NCI-H1436 treated with DMSO at 0.1 percent for 48 hours (cell line): ENCODE measurements at places on chromosomes 12 and 14.
A peak's percentile ranks its signal among the peaks of the same experiment; 100 is the strongest.

DNA sequence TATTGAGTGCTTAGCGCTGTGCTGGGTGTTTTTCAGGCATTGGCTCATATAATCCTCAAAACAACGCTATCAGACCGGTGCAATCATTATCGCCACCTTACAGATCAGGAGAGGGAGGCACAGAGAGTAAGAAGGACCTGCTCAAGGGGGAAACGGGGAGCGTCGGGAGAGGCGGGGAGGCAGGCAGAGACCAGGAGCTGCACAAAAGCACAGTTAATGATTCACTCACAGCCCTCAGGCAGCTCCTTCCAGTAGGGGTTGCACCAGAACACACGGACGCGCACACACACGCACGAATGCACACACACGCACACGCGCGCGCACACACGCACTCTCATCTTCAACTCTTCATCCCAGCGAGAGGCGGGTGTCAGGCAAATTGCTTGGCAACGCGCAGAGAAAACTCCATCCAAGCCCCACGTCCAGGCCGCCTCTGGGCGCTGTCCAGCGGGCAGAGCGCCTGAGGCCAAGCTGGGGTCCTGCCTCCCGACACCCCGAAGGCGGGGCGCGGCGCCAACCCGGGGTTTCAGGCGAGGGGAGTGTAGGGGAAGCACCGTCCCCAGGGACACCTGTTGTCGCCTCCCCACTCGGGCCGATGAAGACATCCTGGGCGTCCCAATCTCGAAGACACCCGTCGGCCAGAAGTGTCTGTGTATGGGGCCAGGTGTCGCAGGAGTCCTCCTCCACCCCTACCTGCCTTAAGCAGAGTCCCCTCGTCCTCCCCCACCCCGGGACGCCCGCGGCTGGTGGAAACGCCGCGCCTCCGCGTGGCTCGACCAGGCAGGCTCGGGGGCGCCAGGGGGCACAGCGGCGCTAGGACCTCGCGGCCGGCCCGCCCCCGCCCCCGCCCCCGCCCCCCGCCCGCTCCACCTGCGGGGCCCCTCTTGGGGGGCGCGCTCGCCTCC, 35.5 kb upstream of the STON2 start:
- no peak for DNase-seq

DNA sequence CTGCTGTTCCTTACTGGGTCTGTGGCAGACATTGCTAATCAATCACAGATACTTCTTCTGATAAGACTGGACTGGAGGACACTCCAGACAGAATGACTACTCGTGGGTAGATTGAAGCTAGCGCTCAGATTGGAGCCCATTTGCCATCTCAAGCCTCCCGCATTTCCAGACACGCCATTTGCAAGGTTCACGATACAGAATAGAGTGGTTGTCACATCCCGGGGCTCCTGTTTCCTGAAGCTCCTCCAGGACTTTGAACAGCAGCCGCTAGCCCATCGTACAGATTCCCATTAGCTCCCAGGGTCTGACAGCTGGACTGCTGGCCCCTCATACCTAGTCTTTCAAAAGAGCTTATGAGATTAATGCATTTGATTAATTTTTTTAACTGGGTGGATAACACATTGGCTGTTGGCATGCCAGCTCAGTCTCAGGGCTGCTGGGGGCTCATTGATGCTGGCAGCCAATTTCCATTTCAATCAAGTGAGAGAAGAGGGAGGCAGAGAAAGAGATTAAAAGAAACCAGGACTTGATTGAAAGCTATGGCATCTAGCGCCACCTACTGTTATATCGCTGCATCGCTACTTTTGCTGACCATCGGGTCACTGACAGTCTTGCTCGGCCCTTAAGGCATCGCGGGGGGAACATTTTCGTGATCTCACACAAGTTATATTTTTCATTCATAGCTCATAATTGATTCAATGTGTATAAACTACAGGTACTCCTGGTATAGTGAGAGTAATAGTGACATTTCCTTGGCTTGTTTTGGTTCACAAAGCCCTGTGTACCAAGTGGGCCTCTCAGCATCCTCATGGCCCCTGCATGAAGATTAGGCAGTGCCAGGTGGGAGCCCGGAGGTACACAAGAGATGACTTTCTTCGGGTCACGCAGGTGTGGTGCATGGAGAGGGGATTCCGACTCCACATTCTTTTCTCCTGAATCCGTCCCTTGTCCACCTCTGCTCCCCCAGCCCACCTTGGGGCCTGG, 78.6 kb downstream of the CCDC60 start:
- DNase-seq = peak; percentile 14

DNA sequence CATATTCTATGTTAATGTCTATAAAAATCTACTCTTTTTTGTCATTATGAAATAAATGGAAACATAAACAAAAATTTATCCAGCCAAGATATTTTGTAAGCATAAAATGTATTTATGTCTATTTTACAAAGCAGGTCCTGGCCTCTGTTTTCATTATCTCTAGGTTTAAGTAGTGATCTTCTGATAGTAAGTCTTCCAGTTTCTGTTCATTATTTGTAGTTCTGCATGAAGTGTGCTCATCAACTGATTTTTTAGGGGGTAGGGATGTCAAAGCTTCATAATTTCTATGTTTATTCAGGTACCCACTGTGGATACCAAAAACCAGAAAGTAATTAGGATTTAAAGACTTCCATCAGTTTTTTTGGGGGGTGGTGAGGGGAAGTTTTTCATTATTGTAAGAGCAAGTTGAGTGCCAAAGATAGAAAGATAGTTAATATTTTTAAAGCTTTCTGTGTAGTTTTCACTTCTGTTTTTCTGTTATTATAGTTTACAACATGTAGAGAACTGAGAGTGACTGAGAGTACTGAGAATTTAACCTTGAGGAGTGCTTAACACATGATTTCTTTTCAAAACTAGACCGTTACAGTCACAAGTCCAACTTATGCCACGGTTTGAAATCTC, 30.6 kb upstream of the LMO3 start:
- no peak for DNase-seq

- peak; percentile 87 for DNase-seq
Observed at GRCh38 chr14:51873221-51873893, 12.9 kb downstream of the GNG2 start.

- DNase-seq = no peak
Observed at GRCh38 chr12:92539110-92539749, 163.6 kb upstream of the PLEKHG7 start.

- no peak for DNase-seq
Observed at GRCh38 chr12:52602552-52602951, 1.3 kb upstream of the KRT72 start.

- no peak for DNase-seq
Observed at GRCh38 chr14:81222126-81222525, 1.4 kb upstream of the GTF2A1 start.

DNA sequence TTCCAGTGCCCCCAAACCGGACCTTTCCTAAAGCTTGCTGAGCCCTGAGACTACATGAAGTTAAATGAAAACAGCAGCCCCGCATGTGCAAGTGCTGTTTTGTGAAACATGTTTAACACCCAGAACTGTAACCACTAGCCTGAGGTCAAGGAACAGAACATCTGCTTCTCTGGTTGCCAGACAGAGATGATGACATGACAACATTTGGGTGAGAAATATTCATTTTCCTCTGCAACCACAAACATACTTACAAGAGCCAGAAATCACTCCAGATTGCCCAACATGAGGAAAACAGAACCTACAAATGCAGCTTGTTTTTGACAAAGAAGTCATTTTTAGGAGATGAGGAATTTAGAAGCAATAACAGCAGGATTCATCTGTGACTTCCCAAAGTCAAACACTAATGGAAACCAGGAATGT, 110.4 kb downstream of the BCAT1 start:
- DNase-seq = no peak

- DNase-seq = no peak
Observed at GRCh38 chr14:77286576-77286975, 15.6 kb upstream of the NGB start.

DNA sequence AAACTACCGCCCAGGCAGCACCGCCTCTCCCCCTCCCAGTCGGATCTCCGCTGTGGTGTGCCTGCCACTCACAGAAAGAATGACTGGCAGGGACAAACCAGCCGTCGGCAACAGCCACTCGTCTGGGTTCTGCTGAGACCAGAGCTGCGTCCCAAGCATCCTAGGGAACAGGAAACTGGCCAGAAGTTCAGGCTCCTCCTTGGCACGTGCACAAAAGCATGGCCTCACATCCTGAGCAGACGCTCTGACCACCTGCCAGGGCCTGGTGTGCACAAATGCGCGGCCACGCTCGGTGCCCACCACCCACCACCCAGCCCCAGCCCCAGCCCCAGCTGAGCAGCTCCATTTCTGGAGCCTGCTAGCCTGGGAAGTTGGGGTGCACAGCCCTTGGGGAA, 214.8 kb downstream of the DPF3 start:
- no peak for DNase-seq

- DNase-seq = no peak
Observed at GRCh38 chr14:76950055-76951020, 78.2 kb downstream of the IRF2BPL start.

- no peak for DNase-seq
Observed at GRCh38 chr12:120350576-120351350, 18.2 kb downstream of the MSI1 start.

GRCh38 chr12:3263939-3264922, 187.1 kb downstream of the TSPAN9 start:
- DNase-seq = no peak

- DNase-seq = no peak
Observed at GRCh38 chr14:103745424-103745823, 29.8 kb downstream of the ZFYVE21 start.

DNA sequence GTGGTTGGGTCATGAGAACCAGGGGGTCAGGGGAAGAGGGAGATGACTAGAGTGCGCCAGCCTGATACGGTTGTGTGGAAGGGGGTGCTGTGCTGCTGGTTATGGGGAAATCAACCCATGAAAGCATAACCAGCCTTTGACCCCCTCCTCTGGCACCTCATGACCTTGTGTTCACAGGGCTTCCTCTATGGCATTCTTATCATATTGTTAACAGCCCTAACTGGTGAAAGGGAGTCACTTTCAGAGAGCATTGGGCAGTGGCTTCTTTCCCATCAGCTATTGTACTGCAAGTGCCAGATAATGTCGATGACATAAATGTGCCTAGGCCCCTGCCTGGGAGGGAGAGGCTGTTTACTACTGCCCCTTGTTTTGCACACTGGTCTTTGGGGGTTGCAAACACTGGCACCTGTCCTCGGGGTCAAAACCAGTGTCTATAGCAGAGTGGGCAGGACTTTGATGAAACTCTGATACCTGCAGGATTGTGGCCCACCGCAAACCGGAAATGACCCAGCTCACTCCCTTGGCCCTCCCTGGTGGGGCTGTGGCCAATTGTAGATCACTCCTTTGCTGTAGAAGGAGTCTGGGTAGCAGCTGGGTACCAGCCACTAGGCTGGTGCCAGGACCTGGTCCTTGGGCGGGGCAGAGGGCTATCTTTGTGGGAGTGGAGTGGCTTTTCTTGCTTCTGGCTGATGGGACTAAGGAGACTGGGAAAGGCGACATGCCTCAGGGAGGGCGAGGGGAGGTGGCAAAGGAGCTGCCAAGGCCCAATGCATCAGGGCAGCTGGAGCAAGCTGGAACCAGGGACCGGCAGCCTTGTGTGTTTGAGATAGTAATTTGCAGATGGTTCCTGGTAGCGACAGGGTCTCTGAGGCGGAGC, 634 bp upstream of the TMEM63C start:
- no peak for DNase-seq

DNA sequence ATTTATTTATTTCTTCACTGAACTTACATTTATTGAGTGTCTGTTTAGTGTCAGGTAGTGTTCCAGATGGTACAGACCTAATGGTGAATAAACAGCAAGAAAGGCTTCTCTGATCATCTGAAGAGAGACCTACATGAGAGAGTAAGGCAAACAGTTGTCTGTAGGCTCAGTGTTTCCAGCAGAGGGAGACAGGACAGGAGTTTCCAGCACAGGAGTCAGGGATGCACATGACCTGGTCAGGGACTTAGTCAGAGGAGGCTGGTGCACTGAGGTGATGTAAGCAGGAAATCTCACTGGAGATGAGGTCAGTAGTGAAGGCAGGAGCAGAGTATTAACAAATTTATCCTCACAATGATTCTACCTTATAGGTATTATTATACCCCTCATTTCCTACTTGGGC, 233.2 kb downstream of the MDGA2 start:
- no peak for DNase-seq

GRCh38 chr12:52275686-52276085, 1.2 kb downstream of the KRT86 start:
- no peak for DNase-seq

GRCh38 chr12:9760699-9761418, at the start of gene CD69:
Gene CD69, minus strand, starts transcription at chr12:9760901. Its CDS starts 81 bp downstream, at chr12:9760820.
- DNase-seq = no peak

GRCh38 chr14:85811340-85811739, 281.4 kb downstream of the FLRT2 start:
- DNase-seq = no peak

DNA sequence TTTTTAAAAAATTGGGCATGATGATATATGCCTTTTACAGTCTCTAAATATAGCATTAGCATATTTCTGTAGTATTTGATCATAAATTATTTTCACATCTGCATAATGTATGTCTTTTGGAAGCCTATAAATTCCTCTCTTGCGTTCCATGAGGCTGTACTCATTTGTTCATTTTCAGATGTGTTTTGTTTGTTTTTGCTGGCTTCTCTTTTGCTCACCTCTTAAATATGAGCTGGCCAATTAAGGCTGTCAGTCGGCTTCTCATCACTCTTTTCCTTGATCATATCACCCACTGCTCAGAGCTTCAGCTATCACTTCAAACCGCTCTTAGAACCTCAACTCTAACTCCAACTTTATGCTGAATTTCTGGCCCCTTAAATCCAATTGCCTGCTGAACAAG, 6.6 kb downstream of the TMEM263 start:
- no peak for DNase-seq

- peak; percentile 99 for DNase-seq
Observed at GRCh38 chr14:36424478-36425102, 95.4 kb downstream of the NKX2-1 start.

GRCh38 chr14:68238976-68239375, 419.4 kb downstream of the RAD51B start:
- DNase-seq = no peak

DNA sequence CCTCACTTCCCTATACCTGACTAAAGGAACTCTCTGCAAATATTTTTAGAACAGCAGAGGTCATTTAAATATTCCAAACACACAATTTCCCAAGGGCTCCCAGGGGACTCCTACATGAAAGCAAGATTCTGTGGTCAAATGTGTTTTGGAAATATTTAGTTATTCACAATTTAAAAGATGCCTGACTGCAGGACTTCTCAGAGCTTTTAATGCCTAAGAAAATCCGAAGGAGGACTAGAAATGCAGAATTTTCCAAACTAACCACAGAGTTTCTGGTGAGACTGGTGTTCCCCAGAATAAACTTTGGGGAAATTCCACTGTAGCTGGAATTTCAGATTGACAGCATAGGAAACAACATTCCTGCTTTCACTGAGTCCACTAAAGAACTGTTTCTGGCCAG, 84.8 kb upstream of the MAP1LC3B2 start:
- no peak for DNase-seq

- no peak for DNase-seq
Observed at GRCh38 chr12:9073076-9073475, 42.6 kb downstream of the A2M start.

GRCh38 chr12:84619053-84619571, 293.5 kb downstream of the SLC6A15 start:
- DNase-seq = no peak

DNA sequence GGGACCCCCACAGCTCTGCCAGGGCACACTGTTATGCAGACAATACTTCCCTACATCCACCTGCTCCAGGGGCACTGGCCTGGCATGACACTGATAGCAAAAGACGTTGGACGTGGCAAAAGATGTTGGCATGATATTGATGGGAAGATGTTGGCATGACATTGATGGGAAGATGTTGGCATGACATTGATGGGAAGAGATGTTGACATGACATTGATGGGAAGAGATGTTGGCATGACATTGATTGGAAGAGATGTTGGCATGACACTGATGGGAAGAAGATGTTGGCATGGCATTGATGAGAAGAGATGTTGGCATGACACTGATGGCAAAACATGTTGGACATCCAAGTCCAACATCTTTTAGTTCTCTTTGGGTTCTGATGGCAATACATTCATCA, 11.4 kb upstream of the DEGS2 start:
- no peak for DNase-seq
